Left ventricle myocardium superior (tissue), 1 donor: ENCODE measurements at places on chromosomes 4 and X.

GRCh38 chr4:100071506-100071905 is 118.8 kb downstream of the DDIT4L start:
- DNase-seq: no peak

DNA sequence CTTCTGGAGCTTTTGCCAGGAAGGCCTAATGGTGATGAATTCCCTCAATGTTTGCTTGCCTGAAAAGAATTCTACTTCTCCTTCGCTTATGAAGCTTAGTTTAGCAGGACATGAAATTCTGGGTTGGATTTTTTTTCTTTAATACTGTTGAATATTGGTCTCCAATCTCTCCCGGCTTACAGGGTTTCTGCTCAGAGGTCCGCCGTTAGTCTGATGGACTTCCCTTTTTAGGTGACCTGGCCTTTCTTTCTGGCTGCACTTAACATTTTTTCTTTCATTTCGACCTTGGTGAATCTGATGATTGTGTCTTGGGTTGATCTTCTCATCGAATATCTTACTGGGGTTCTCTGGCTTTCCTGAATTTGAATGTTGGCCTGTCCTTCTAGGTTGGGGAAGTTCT is 17.2 kb upstream of the TMPRSS11A start:
- no peak for DNase-seq

- DNase-seq: no peak
These were observed 247.2 kb upstream of the EPHA5 start for GRCh38 chr4:65917486-65917885.

DNA sequence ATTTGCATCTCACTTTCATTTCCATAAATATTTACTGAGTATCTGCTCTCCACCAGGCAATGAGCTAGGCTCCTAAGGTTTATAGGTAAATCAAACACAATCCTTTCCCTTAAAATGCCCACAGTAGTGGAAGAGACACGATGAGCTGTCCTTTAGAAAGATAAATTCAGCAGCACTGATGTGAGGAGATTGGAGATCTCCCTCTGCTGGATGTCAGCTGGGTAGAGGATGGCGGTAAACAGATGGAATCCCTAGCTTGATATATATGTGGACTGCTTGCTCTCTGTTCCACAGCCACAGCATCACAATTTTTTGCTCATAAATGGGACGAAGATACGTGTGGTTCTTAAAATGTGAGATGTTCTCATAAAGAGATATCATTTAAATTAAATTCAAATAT is 216.4 kb upstream of the RASGEF1B start:
- no peak for DNase-seq

DNA sequence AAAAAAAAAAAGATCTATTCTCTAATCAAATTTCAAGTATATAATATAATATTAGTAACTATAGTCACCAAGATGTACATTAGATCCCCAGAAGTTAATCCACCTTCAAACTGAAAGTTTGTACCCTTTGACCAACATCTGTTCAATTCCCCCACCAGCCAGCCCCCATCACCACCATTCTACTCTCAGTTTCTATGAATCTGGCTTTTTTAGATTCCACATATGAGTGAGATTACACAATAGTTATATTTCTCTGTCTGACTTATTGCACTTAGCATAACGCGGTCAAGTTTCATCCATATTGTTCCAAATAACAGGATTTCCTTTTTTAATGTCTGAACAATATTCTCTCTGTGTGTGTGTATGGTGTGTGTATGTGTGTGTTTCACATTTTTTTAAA is 33.7 kb upstream of the VMA21 start:
- DNase-seq: no peak

- peak; percentile 21 for DNase-seq
These were observed 160.5 kb upstream of the AGTR2 start for GRCh38 chrX:116009861-116010710.

GRCh38 chr4:122041312-122041711 is 89.5 kb upstream of the TRPC3 start:
- DNase-seq: no peak

- DNase-seq: no peak
These were observed 1183.9 kb downstream of the RPA4 start for GRCh38 chrX:98067611-98068010.

DNA sequence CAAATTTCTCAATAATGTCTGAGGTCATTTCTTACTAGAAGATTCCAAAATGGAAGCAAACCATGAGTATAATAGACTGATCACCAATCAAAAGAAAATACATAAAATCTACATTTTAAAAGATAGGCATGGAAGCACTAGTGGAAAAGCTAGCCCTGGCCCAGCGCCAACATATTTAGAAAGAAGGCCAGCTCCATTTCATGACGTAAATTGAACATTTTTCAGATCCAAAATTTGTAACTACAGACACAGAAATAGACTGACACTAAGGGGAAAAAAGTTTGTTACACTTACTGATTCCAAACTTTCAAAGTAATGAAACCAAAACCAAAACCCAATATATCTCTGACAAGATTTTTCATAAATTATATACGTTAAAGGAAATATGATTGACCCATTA is 117.7 kb downstream of the ADAMTS3 start:
- peak; percentile 37 for DNase-seq

DNA sequence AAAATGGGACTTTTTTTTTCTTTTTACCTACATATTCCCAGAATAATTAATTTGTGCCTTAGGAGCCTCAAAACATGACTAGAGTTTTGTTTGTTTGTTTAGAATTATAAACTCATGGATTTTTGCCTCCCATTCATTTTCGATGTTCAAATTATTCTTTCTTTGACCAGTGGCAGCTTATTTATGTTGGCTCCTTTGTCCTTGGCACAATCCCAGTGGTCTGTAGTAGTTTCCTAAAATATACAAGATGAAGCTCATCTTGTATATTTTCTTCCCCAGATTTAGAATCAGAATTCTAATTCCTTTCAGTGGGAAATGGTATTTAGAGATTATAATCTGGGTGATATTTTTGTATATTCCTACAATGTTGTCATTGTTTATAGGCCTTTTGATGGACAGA is 27.2 kb downstream of the DCK start:
- DNase-seq: no peak

DNA sequence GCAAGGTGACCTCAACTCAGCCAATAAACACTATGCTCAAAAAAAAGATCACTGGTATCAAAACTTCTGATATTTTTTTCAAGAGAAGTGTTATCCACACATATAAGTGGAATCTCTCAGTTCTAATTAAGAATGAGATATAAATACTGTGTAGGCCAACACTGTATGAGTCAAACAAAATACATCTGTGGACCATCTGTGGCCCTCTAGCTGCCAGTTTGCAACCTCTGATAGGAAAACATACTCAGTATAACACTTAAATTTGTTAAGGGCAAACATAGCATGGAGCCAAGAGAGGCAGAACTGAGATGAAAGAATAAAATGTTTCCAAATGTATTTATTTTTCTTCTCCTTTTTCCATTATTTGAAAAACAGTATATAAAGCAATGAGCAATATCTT is 377.3 kb downstream of the ARAP2 start:
- DNase-seq: no peak

- DNase-seq: peak; percentile 88
These were observed 143.9 kb downstream of the BCOR start for GRCh38 chrX:39953879-39954278.

DNA sequence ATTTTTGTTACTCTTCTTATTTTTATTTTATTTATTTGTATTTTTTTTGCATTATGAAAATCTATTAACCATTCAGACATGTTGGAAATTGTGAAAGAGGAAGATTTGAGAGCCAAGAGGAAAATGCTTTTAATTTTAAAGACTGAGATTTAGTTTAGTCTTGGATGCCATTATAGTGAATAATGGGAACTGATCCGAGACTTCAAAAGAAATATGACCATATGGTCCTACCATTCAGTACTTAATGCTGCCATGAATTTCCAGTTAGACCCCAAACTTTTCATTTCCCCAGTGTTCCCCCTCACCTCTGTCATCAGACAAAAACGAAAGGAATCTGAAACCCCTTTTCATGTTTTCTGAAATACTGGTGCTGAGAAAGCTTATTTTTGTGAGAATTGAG is 95.5 kb downstream of the TENM3 start:
- no peak for DNase-seq

GRCh38 chrX:23803931-23804381 is 21.0 kb downstream of the SAT1 start:
- peak; percentile 42 for DNase-seq

- no peak for DNase-seq
These were observed 51.2 kb downstream of the ZNF827 start for GRCh38 chr4:145887241-145887991.

DNA sequence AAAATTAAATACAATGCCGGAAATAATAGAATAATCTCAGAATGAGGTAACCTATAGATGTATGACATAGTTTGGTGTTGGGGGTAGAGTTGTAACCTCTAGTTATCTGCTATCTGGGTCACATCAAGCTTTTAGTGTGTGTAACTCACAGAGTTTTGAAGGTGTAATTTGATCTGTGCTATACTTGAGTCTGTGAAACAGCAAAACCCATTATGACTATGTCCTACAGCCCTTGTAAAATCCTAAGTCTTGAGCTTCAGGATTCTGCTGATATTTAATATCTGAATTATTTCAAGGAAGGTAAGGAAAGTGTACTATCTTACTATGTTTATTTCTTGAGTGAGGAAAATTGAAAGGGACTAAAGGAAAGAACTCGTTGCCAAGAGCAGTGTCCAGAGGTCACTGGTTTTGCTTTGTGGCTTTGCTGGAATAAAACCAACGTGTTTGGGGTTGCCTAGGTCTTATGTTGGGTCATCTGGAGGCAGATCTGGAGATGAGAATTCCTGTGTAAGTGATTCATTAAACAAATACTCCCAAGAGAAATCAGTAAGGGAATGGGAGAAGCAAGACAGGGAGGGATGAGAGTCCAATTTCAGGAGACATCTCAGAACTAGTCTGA is 107.8 kb upstream of the CBLL2 start:
- DNase-seq: no peak

DNA sequence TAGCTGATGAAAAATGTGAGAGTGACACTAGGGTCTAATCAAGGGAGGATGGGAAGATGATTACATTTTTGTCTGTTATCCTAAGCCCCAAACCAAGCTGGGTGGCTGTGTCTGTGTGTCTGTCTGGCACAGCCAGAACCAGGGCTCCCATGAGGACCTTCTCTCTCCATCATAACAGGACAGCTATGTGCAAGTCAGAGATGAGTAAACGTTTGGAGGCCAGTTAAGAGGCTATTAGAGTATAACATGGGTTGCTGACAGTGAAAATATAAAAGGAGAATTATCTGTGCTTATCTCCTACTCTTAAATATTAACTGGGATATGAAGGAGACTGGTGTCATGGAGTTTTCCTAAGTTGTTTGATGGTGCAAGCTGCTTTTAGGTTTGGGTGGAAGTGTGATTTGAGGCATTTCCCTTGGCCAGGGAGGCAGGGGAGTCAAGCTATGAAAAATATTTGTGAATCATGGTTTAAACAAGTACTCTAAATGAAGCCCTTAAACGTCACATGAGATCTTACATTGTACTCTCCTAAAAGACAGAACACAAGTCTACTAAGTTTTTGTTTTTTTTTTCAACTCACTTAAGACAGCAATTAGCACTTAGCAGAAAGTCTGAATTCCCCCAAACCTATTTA is 156.2 kb downstream of the ENOX2 start:
- no peak for DNase-seq

GRCh38 chrX:56765811-56766553 is 36.9 kb downstream of the NBDY start:
- DNase-seq: no peak

DNA sequence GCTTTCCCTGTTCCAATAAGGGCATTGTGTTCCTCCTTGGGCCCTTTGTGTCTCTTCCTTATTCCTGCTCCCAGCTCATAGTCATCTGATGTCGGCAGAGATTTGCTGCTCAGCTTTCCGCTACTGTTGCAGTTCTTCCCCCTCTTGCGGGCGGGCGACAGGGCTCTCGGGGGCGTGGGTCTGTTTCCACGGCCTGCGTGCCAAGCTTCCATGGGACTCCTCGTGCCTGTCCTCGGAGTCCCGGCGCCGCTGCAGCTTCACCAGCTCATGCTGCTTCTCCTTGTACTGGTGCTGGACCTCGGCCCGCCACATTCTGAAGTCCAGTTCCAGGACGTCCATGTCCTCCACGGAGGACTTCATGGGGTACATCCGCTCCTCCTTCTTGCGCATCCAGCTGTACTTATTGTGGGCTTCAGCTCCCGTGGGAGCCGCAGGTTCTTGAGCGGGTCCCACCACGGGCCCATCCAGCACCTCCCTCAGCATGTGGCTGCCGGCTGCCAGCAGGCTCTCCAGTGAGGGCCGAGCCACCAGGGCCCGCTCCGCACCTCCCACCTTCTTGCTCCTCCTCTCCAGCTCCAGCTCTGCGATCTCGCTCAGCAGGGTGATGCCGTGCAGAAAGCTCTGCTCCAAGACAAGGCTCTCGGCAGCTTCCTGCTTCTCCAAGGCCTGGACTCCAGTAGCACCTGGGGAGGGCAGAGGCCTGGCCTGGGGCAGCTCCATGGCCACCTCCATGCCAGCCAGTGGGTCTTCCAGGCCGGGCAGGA is 74.1 kb upstream of the UCP1 start:
- no peak for DNase-seq

GRCh38 chrX:97524997-97525396 is 641.3 kb downstream of the RPA4 start:
- DNase-seq: no peak

DNA sequence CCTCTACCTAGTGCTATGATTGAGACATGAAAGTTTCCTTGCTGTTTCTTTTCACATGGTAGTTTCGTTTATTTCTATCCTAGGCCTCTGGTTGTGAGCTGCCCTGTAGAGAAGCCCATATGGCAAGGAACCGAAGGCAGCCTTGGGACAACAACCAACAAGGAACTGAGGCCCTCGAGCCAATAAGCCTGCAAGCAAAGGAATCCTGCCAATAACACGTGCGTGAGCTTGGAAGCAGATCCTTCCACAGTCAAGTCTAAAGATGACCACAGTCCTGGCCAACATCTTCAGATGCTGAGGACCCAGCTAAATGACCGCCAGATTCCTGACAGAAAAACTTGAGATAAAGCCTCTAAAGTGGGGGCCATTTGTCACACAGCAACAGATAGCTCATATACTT is 100.4 kb upstream of the FAM9B start:
- peak; percentile 18 for DNase-seq

DNA sequence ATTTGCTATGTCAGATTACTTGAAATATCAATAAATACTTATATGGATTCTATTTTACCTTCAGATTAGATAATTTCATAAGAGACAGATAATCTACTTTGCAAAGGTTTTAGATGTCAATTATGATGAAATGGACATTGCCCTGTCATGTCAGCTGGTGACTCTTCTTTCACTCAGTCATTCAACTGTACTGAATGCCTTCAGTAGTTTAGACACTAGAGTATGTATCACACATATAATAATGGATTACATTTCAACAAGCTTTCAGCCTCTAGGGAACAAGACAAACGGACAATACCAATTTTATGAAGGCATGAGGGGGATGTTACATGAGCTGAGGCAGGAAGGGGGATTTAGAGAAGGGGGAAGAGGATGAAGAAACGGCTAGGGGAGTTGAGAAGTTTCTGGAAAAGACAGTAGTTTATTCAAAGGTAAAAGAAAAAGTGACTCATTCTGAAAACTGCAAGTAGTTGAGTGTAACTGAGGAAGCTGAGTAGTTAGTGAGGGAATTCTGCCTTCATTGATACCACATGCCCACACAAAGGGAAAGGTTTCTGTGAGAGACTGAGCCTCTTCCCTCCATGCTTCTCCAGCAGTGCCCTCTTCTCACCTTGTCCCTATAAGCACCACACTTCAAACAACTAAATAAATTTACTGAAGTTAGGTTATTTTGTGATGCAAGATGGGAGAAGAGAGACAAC is 25.7 kb downstream of the SLC9B2 start:
- DNase-seq: no peak
